ENCODE measurements at places on chromosomes 16 and 17.

- DNase-seq, result no peak
Observed at GRCh38 chr16:1950047-1950446, 4.4 kb downstream of the RPL3L start.

DNA sequence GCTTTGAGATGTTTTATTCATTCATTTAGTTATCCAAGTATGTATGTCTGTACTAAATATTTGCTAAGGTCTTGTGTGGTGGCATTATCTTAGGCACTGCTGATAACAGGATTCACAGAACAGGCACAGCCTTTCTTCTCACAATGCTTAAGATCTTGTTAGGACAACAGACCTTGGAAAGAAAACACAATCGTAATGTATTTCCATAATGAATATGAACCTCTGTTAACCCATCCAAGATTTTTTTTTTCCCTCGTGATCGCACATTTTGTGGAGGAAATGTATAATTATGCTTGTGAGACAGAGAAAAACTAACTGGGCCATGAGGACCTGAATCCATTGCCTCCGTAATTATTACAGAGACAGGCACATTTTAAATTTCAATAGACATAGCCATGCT lies 121.9 kb downstream of the NPIPB5 start:
- no peak for DNase-seq

- no peak for DNase-seq
Observed at GRCh38 chr16:17369421-17370222, 101.1 kb downstream of the XYLT1 start.

DNA sequence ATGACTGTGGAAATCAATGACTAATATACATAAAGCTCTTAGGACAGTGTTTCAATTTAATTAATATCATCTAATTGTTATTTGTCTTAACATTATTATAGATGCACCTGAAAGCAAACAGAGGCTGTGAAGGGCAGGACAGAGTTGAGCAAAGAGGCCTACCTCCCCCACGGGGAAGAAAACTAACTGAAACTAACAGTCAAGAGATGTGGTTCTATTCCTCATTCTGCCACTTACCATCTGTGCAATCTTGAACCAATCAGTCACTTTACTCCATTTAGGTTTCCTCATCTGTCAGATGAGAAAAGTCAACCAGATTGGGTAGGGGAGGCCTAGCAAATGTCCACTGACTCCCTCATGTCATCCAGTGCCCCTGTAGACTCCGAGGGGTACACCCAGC lies 59.1 kb downstream of the C17orf67 start:
- no peak for DNase-seq

DNA sequence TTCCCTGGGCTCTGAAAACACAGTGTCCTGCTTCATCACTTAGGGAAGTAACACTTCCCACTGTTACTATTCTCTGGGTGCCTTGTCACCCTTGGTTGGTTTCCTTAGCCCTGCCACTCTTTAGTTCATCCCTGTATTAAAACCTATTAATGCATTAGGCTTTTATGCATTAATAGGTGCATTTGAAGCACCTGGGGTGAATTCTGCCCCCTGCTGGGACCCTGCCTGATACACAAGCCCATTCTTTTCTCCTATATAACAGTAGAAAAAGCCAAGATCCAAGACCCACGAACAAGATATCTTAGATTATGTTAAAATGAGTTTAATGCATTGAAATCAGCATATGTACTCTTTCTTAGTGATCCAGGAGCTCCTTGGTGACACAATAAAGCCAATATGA lies 235.7 kb downstream of the PMP22 start:
- DNase-seq, result no peak

GRCh38 chr17:6205033-6205432 lies 134.9 kb downstream of the WSCD1 start:
- no peak for DNase-seq

DNA sequence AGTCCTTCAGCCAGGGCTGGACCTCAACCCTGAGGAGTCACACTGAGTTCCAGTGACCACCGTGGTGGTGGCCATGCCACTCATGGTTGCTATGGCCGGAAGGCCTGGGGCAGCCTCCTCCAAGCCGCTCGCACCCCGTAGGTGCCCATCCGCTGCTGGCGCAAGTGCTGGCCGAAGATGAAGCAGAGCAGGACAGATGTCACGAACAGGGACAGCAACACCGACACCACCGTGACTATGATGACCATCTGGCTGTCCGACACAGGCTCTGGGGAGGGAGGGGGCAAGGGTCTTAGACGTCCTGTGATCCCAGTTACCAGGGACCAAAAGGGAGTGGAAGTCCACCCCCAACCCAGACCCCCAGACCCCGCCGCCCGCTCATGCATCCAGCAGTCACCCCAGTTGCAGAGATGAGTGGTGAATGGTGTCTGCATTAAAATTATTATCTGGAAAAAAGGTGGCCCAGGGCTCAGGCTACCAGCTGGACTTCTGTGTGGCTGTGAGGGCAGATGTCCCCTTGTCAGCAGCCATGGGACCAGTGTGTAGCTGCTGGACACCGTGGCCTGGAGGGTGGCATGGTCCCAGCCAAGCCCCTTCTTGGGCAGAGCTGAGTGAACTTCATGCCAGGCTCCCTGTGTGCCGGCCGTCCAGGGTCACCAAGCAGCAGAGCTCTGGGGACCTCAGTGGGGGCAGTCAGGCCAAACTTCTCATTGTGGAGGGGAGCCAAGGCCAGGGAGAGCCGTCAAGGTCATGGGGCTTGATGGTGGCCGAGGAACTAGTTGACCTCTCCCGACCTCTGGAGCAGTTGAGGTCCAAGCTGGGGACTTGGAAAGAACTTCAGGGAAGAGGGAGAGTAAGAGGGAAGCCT lies 4.7 kb downstream of the PRR29 start:
- no peak for DNase-seq

DNA sequence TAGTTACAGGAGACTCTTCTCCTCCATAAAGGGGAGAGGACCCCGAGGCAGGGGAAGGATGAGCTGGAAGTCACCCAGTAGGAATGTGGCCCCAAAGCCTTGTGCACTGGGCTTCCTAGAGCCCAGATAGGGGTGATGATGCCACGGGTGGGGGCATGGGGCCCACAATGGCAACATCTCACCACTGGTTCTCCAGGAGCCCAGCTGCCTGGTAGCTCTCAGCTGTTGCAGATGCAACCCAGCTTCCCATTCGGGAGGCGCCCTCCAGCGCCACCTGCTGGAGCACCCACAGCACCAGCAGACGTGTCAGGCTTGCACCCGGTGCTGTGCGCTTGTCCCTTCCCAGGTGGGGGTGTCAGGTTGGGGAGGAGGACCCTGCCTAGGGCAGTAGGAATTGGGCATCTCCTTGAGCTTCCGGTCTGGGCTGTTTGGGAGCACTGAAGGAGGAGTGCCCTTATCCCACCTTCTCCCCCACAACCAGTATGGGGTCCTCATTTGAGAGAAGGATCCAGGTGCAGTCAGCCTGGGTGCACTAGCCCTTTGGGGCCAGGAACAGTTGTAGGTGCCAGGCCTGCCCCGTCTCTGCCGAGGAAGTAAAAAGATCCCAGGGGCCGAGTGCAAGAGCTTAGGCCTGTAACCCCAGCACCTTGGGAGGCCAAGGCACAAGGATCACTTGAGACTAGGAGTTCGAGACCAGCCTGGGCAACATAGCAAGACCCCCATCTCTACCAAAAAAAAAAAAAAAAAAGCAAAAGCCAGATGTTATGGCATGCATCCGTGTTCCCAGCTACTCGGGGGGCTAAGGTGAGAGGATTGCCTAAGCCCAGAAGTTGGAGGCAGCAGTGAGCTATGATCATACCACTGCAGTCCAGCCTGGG lies 14.4 kb downstream of the CDIPT start:
- no peak for DNase-seq

DNA sequence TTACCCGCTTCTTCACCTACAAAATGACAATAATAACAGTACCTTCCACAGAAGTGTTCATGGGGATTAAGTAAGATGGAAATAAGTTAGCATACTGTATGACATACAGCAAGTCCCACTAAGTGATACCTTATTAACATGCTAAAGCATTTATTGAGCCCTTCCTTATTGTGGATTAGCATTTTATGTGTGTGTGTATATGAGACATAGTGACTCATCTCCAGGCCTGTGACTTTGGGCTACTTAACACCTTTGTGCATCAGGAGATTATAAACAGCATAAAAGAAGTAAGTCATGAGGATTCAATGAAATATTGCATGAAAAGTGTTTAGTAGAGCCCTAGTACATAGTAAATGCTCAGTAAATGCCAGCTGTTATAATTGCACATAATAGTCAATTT lies 52.9 kb downstream of the CA10 start:
- DNase-seq, result no peak

- DNase-seq, result no peak
Observed at GRCh38 chr17:82745524-82745923, 6.3 kb upstream of the TBCD start.

DNA sequence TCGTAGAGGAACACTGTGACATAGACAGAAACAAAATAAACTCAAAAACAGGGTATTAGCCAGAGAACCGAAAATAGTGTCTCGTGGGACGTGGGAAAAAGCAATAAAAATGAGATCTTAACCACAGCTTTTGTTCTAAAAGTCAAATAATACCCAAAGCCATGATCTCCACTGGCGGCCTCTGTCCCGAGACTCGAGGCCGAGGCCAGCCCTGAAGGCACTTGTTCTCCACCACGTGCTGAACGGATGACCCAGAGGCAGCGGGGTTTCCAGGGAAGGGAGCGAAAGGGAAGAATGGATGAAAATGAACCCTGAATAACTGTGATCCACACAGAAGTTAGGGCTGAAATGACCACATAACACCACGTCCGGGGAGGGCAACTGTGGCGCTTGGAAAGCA lies 84.8 kb upstream of the CREBBP start:
- no peak for DNase-seq

GRCh38 chr16:66386629-66387622 lies 20.4 kb downstream of the CDH5 start:
- no peak for DNase-seq

GRCh38 chr16:88264641-88265285 lies 118.0 kb upstream of the ZNF469 start:
- peak; percentile 40 for DNase-seq

DNA sequence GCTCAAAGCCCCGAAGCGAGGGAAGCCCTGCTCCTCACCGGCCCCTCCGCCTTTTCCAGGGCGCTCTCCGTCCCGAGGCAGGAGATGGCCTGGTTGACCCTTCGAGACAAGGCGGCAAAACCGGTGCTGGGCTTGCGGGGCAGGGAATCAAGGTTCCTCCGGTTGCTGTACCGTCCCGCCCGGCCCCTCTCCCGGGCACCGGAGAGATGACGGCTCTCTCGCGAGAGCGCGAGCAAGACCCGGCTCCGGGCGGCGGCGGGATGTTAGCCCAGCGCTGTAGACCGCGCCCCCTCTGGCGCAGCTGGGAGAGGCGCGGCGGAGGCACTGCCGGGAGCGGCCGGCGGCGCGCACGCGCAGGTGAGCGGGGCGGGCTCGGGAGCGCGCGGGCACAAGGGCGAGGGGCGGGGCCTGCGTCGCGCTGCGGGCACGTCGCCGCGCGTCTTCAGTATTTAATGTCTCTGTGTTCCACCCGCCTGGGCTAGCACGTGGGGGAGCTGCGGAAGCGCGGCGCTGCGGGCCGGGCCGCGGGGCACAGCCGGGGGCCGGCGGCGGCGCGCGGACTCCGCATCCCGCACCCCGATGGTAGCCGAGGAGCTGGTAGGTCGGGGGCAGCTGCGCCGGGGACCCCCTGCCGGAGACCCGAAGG lies at the start of gene AKAP1:
AKAP1 (plus strand) TSS at position 445 of the 646 bp plus-strand sequence. CDS start 20,219 bp downstream, outside the sequence.
- DNase-seq, result peak; percentile 65

DNA sequence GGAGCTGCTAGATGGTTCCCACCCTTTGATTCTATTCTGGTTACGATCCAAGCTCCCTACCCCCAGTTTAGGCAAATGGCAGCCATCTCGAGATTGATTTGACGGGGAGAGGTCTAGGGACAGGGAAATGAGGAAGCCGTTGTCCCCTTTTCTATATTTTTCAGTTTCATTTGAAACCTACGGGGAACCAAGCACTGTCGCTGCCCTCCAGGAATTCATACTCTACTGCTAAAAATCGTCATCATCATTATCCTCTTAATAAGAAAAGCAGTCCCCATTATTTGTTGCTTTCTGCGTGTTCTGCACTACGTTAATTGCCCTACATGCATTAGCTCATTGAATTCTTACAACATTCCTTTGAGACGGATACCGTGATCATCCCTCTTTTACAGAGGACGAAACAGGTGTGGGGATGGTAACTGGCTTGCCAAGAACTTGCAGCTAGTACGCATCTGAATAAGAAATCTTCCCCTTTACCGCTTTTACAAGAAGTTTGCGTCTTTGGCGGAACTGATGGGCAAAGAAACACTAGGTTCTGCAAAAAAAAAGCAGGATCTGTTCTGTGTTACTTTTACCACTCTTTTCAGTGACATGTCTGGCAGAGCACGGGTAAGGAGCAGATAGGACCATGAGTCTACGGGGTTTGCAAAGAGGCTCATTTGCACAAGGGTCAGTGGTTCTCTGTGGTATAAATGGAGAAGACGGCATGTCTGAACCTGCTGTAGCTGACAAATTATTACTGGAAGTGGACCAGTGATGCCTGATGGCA lies 1.1 kb downstream of the CCP110 start:
- DNase-seq, result no peak

- no peak for DNase-seq
Observed at GRCh38 chr17:50585346-50585745, 24.8 kb downstream of the CACNA1G start.

DNA sequence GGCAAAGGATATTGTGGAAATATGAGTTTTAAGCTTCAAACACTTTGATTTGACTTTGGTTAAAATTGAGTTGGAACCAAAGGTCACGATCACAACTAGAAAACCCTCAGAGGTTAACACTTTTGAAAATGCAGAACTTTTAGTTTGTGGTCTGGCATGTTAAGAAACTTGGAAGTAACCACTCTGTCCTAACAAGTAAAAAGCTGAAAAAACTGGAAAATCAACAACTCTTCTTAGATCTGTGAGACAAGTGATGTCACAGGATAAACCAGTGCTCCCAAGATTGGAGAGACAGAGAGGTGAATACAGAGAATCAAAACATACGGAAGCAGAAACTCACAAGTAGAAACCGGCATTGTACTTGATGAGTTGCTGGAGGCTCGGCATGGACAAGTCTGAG lies 17.4 kb downstream of the MFSD6L start:
- no peak for DNase-seq

DNA sequence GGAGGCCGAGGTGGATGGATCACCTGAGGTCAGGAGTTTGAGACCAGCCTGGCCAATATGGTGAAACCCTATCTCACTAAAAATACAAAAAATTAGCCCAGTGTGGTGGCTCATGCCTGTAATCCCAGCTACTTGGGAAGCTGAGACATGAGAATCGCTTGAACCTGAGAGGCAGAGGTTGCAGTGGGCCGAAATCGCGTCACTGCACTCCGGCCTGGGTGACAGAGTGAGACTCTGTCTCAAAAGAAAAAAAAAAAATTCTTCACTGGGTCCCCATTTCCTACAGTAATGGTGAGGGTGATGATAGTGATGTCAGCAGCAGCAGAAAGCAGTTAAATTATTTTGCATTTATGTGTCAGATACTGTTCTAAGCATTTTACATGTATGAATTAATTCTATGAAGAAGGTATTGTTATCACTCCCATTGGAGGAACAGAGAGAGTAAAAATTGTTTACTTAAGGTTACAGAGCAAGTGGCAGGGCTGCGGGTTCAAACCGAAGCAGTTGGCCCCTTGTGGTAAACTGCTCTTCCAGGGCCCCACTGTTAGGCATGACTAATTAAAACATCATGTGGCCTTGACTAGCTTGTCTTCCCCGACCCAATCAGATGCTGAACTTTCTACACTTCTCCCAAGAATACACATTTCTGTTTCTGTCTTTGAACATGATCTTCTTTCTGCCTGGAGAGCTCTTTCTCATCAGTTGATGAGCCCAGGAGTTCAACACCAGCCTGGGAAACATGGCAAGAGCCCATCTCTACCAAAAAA lies 45.8 kb downstream of the STAT3 start:
- DNase-seq, result no peak
